Activated T-helper 17 cell treated with anti-CD3 and anti-CD28 coated beads, Interleukin-2, amount 50 U/mL, for 72 hours (primary cell): ENCODE measurements at places on chromosomes 16 and 17.

DNA sequence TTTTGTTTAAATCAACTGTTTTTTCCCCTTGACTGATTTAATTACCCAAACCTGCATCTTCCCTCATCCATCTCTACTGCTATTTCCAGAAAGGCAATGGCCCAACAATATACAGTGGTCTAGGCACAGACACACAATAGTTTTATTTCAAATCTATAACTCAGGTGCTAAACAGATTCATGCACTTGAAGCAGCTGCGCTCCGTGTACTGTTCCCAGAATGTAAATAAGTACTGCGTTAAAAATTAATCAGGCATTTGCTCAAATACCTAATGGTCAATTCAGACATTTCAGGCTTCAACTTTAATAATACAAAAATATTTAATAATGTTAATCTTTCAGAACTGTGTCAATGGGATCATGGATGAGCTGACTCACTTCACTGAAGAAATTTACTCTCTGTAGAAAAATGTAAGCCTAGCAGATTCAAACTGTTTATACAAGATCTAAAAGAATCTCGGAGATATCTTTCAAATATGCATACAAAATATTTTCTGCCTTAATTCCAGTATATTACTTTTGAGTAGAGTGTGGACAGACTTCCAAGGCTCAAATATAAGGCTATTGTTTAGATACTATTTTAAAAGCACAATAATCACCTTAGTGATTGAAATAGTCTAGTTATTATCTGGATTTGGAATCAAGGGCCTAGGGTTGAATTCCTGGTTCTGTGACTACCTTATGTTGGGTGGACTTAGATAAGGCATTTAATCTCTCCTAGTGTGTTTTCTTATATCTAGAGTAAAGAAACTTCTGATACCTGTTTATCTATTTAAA, 97.4 kb upstream of the PSMD7 start:
- ATAC-seq = no peak

GRCh38 chr16:61798741-61799140, 237.5 kb downstream of the CDH8 start:
- ATAC-seq = no peak

DNA sequence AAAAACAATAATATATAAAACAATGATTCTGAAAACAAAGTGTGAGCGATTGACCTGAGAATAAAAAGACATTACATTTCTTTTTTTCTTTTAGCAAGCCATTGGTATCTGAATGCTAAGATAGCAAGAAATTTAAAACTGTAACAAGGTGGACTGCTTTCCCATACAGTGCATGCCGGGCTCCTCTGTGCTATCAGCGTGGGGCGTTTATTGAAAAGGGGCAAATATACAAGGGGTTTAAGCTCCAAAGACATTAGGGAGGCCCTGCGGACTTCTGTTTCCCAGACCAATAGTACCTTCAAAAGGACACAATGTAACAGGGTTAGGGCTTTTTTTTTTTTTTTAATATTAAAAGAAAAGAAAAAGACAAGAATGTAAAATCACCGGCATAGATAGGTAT, 261.3 kb downstream of the ZFHX3 start:
- ATAC-seq = no peak

DNA sequence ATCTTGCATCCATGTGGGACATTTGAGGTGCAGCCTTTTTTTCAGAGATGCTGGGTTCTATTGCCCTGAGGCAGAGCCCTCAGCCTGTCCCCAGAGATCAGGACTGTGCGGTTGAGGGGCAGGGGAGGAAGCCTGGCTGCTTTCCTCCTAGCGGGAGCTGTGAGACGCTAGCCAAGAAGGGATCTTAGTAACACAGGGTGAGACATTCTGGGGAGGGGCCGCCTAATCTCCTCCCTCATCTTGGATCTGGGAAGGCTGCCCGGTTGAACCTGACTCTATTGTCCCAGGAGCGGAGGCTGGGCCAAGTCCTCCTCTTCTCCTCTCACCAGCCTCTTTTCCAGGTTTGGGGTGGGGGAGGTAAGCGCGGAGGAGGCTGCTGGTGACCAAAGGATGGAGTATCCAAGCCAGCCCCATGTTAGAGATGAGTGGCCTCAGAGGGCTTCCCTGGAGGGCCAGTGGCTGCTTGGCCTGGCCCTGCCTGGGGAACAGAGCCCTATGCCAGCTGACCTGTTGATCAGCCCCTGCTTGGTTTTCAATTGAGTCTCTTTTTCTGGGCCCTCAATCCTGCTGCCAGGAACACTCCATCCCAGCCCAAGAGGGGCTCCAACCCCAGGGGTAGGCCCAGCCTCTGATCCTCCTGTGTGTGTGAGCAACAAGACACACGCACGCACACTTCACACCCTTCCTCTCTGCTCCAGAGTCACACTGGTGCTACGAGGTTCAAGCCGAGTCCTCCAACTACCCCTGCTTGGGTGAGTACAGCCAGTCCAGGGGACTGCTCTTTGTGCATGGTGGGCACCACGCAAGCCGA, 5.0 kb downstream of the CA4 start:
- ATAC-seq = no peak

GRCh38 chr17:46818929-46819859, 702 bp upstream of the WNT3 start:
- ATAC-seq = peak; percentile 31

GRCh38 chr16:70695331-70696070, 9.6 kb upstream of the MTSS2 start:
- ATAC-seq = no peak

DNA sequence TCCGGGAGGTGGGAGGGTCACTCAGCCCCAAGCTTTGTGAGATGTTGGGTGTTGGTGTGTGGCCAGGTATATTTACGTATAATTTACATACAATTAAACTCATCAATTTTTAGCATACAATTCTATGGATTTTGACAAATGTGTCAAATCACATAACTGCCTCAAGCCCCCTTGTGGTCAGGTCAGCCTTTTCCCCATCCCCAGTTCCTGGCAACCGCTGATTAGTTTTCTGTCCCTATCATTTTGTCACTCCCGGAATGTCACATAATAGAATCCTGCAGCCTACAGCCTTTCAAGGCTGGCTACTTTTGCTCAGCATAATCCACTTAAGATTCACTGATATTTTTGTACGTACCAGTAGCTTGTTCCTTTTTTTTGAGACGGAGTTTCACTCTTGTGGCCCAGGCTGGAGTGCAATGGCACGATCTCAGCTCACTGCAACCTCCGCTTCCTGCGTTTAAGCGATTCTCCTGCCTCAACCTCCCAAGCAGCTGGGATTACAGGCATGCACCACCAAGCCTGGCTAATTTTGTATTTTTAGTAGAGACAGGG, 19.3 kb upstream of the RAI1 start:
- ATAC-seq = no peak

DNA sequence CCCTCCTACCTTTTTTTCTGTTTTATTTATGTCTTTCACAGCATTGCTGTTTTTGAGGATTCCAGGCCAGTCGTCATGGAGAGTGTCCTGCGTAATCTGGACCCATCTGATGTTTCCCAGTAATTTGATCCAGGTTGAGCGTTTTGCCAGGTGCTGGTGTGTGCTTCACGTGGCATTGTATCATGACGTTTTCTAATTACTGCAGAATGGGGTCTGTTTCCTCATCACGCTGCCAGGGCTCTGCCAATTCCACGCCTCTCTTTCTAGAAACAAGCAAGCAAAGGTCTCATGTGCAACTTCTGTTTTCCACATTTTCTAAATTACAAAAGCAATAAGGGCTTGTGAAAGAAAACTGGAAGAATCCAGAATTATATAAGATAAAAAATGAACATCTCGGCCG, 28.3 kb upstream of the BHLHA9 start:
- ATAC-seq = no peak

- ATAC-seq = no peak
These were observed 84.6 kb downstream of the SPAG9 start for GRCh38 chr17:51036084-51036483.

- no peak for ATAC-seq
These were observed 208.4 kb upstream of the IRX5 start for GRCh38 chr16:54722210-54722676.

- peak; percentile 42 for ATAC-seq
These were observed 672 bp upstream of the ALKBH5 start for GRCh38 chr17:18182978-18183333.

GRCh38 chr16:67993207-67994039, 5.9 kb downstream of the DPEP2 start:
- ATAC-seq = peak; percentile 89

- no peak for ATAC-seq
These were observed 9.8 kb upstream of the SLC12A3 start for GRCh38 chr16:56855201-56855600.

DNA sequence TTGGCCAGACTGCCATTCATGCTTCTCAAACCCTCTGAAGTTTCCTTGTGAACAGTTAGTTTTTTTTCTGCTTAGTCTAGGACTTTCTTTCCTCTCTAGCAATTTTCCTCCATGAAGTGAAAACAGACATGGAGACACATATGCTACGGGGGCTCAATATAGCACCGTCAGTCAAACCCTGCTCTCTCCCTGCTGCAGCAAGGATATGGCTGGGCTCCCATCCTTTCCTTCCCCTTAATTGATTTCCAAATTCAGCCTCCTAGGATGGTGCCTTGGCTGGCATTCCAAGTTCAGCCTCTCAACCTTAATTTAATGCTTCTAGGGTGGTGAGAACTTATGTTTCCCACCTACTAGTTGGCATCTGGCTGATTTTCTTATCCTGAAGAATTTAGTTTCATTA, 436.7 kb downstream of the NPIPA7 start:
- ATAC-seq = no peak

GRCh38 chr17:54901230-54901822, 674 bp downstream of the TOM1L1 start:
- ATAC-seq = no peak

DNA sequence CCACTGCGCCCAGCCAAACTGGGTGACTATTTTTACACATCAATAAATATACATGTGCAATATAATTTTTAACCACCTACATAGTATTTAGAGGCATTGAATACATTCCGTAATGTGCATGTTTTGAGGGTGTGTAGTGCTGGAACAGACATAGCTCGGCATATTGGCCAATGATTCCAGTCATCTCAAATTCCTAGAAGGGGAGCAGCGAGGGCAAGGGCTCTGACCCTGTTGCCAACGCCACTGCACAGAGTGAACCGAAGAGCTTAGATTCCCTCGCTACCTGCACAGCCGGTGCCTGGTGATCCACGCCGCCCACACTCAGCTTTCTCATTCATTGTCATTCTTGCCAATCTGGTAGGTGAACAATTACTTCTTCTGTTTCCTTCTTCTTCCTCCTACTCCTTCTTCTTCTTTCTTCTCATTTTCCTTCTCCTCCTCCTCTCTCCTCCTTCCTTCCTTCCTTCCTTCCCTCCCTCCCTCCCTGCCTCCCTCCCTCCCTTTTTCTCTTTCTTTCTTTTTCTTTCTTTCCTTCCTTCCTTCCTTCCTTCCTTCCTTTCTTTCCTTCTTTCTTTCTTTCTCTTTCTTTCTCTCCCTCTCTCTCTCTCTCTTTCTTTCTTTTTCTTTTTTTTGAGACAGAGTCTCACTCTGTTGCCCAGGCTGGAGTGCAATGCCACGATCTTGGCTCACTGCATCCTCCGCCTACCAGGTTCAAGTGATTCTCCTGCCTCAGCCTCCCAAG, 26.3 kb upstream of the ATP2A3 start:
- ATAC-seq = no peak

- ATAC-seq = no peak
These were observed 48.9 kb upstream of the MRPS23 start for GRCh38 chr17:57898487-57899311.

DNA sequence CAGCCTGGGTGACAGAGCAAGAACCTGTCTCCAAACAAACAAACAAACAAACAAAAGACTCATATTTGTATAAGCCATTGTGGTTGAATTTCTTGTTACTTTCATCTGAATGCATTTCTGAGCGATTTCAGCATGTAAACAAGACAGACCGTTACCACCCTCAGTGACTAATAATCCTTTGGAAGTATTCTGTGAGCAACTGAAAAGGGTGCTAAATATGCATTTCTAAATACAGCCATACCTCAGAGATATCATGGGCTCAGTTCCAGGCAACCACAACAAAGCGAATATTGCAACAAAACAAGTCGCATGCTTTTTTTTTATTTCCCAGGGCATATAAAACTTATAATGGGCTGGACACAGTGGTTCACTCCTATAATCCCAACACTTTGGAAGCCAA, 109.0 kb downstream of the USP31 start:
- ATAC-seq = no peak

DNA sequence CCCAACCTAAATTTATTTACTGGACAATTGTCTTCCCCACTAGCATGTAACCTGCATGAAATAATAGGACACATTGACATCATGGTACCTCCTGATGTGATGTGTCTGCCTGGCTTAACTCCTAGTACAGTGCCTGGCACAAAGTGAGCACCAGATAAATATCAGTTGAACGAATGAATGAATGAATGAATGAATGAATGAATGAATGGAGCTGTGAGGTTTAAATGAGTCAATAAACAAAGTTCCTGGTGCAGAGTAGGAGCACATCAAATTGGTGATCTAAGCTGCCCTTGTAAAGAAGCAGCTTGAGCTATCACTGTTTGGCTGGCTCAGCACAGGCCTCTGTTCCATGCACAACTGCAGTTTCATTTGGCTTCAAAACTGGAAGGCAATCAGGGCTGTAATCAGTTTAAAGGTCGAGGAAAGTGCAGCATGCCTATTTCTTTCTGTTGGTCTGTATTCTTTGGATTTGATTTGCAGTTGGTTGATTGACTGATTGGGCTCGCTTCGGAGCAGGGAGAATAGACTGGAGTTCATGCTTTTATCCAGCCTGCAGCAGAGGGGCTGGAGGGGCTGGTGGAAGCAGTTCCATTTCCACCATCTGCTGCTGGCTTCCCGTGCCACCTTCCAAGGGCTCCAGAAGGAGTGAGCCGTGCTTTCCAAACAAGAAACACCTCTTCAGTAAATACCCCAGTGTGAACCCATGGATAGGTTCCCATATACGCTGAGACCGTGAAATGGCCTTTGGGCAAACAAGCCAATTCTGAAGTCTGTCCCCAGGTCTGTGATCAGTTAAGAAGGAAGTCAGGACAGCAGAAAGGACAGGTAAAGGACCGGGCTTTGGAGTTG, 54.6 kb downstream of the GPRC5B start:
- ATAC-seq = no peak

DNA sequence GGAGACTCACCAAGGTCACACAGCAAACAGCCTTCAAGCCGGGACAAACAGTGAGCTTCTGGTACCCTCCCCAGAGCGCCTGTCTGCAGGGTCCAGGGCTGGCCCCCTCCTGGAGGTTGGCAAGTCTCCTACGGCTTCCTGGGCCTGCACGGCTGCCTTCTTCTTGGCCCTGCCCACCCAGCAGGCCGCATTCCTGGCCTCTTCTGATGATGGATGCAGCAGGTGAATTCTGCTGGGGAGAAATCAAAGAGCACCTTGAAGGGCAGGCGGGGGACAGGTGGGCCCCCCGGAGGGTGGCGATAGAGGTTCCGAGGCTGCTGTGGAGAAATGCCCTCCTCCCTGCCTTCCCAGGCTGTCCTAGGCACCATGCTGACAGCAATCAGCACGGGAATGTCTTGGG, 3.8 kb upstream of the NOS2 start:
- no peak for ATAC-seq
